ENCODE measurements at places on chromosomes 13 and 19. TPM values are rescaled to one million over a fixed set of nuclear protein-coding genes. Genes with fewer than 3 reads are reported as not detected.

The SYNE4 gene
- total RNA-seq, result 2.9 TPM

DNA sequence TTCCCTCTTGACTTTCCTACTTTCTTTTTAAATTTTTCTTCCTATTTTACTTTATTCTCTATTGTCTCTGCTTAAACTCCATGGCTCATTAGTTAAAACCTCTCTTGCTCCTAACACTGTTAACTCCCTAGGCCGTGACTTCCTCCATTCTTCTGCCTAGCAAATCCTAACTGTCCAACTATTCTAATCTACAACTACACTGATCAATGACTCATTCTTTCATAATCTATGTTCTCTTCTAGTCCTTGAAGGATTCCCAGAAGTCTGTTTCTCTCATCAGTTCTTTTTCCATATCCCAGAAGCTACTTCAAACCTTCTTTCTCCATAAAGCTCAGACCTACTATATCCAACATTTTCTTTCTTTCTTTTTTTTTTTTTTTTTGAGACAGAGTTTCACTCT lies 66.9 kb downstream of the MICU2 start:
- no peak for DNase-seq
- H3K27ac ChIP-seq, result no peak overlapping the region
- H3K4me3 ChIP-seq, result no peak overlapping the region
- no peaks in the 10 kb centered on the region for H3K27me3 ChIP-seq
- H3K36me3 ChIP-seq, result peaks cover 16% of the 10 kb centered on the region
- no peaks in the 10 kb centered on the region for H3K4me1 ChIP-seq

The TNNT1 gene
- 0.36 TPM for total RNA-seq

- H3K36me3 ChIP-seq, result peaks cover 73% of the 10 kb centered on the region
- no peak for DNase-seq
- peaks cover 5% of the 10 kb centered on the region for H3K27me3 ChIP-seq
- H3K4me1 ChIP-seq, result peaks cover 17% of the 10 kb centered on the region
- peak overlapping the region; percentile 83 for H3K4me3 ChIP-seq
- H3K27ac ChIP-seq, result peak overlapping the region; percentile 98
These were observed 814 bp downstream of the ZNF480 start for GRCh38 chr19:52297601-52298364.

DNA sequence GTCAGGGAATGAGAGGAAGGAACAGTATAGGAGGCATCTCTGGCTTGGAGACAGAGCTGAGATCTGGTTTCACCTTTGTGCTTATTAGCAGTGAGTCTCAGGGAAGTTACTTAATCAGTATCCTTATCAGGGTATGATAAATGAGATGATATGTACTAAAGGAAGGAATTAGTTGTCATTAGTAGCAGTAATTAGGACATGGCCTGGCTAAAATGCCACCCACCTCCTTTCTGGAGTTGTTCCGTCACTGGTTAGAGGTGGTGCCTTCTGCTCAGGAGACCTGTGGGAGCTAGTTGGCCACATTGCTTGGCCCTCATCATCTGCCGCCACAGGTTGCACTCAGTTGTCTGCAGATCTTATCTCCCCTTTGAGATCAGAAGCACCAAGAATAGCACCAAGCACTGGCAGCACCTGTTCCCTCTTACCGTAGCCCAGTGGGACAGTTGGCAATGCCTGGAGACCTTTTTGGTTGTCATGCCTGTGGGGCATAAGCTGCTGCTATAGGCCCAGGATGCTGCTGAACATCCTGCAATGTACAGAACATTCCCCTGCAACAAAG lies 4.7 kb downstream of the GPATCH1 start:
- H3K4me1 ChIP-seq, result peaks cover 17% of the 10 kb centered on the region
- no peak overlapping the region for H3K4me3 ChIP-seq
- H3K36me3 ChIP-seq, result peaks cover 18% of the 10 kb centered on the region
- DNase-seq, result no peak
- no peaks in the 10 kb centered on the region for H3K27me3 ChIP-seq

Measured in activated CD4-positive, alpha-beta T cell treated with anti-CD3 and anti-CD28 coated beads, Interleukin-2, amount 10 ng/mL, durations not matched to agents 24 days and 14 days (primary cell).